ENCODE measurements at places on chromosomes 2 and 18.

GRCh38 chr2:36556842-36557241 is 41.1 kb downstream of the FEZ2 start:
- DNase-seq: no peak

DNA sequence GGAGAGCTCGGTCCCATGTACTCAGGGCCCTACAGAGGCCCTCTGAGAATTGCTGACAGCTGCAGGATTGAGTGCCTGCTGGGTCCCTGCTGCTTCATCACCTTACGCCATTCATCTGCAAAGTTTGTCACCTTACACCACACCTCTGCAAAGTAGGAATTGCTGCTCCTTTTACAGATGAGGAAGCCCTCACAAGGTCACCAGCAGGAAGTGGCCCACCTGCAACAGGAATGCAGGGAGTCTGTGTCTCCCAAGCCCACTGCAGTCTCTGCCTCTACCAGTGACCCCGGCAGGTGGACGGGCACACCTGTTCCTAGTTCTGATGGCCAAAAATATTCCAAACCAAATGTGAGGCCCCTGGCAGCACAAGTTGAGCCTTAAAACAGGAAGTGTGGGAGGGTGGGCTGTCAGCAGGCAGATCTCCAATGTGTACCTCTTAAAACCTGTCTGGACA is 441.4 kb downstream of the NBAS start:
- DNase-seq: peak; percentile 97

- no peak for DNase-seq
These were observed 42.6 kb downstream of the MCFD2 start for GRCh38 chr2:46872902-46873603.

GRCh38 chr18:35466334-35466733 is 31.4 kb downstream of the INO80C start:
- DNase-seq: no peak

DNA sequence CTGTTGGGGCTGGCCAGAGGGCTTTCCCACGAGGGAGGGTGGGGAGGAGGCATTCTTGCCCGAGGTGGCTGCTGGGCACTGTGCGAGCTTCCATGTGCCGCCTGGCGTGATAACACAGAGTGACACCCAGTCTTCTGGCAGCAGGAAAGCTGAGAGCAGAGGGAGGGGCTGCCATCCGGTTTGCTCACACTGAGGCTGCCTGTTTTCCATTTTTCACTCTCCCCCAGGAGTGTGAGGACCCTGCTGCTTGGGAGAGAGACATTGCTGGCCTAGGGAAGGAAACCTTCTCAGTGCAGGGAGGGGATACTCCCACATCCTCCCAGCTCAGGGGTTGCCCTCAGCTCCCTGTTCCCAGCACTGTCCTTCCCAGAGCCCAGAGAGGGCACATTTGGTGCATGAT is 73.1 kb downstream of the INHBB start:
- no peak for DNase-seq

DNA sequence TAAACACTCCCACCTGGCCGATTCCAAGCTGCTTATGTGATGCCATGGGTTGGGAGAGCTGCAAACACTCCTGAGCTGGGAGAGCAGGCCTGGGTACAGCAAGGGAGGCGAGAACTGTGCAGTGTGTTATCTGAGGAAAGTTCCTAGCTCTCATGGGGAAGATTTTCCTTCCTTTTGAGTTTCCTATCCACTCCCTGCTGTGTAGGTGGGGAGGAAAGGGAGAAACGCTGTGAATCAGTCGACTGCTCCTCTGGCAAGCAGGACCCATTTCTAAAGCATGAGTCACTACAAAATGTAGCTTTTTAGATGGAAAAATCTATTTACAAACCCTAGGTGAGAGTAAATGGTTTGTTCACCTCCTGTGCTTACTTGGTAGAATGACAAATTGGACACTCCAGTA is 80.4 kb downstream of the SH3RF3 start:
- no peak for DNase-seq

All from NCI-H2171 treated with DMSO at 0.1 percent for 48 hours (cell line).